ENCODE measurements at places on chromosomes 12 and 14.

GRCh38 chr14:97788846-97789526 lies 991.8 kb downstream of the VRK1 start:
- no peak for DNase-seq

GRCh38 chr12:93128332-93128707 lies 199.2 kb upstream of the EEA1 start:
- no peak for DNase-seq

- no peak for DNase-seq
Observed at GRCh38 chr12:54565986-54566544, 16.7 kb downstream of the PDE1B start.

- DNase-seq, result no peak
Observed at GRCh38 chr12:124759841-124760503, 103.7 kb downstream of the SCARB1 start.

DNA sequence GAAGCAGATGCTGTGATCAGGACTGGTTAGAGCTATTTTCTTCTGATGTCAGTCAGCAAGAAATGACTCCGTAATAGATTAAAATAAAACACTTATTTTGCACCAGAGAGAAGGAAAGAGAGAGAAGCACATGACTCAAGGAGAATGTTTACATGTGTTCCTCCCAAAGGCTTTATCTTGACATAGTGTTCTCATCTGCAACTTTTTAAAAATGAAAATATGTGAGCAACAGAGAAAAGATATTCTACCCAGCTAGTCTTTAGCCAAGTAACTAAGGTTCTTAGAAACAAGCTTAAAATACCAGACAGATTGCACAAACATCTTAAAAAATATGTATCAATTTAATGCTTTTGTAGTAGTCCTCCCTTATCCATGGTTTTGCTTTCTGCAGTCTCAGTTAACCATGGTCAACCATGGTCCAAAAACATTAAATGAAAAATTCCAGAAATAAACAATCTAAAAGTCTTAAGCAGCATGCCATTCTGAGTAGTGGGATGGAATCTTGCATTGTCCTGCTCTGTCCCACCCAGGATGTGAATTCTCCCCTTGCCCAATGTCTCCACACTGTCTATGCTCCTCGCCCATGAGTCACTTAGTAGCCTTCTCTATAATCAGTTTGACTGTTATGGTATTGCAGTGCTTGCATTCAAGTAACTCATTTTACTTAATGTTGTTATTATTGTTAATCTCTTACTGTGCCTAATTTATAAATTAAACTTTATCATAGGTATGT lies 9.9 kb downstream of the SERPINA10 start:
- no peak for DNase-seq

GRCh38 chr12:44389896-44390295 lies 486.2 kb downstream of the NELL2 start:
- DNase-seq, result no peak

DNA sequence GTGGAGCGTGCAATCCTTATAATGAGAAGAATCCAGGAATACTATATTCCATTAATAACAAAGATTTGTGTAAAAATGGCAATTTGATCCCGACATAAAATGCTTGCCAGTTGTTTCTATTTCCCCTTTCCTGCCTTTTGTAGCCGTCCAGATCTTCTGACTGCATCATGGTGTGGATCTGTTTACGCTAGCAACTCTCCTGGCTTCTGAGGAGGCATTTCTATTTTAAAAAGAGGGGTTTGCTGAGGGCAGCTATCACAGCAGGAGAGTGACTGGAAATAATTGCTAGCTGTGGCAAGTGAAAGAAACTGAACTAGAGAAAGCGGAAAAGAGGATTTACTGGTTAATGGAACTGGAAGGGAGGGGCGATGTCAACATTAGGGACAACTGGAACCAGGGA lies 145.6 kb downstream of the ATP23 start:
- no peak for DNase-seq

DNA sequence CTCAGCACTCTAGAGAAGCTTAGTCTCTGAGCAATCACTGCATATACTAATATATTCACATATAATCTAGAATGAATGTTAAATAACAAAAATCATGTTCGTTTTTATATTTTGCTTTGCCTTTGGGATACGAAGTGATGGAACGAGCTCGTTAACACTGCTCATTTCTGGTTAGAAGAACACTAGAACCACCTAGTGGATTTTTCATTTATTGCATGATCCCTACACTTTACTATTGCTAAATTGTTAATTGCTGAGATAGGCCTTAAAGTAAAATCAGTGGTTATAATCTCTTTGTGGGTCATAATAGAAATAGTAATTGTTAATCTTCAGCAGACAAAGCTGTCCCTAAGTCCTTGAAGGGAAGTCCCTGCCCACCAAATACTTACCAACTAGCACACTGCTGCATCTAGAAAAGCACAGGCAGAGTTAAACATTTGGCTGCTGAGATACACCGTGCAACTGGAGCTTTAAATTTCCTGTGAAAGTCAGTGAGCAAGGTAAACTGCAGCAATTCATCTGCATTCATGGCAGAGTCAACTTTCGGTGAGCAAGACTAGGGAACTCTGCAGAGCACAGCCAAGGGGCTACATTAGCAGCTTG lies 353.7 kb downstream of the APAF1 start:
- DNase-seq, result no peak

- DNase-seq, result no peak
Observed at GRCh38 chr14:29102996-29103395, 336.4 kb downstream of the FOXG1 start.

GRCh38 chr14:24093207-24093900 lies 757 bp upstream of the PCK2 start:
- DNase-seq, result no peak

GRCh38 chr14:100076133-100076532 lies 10.9 kb downstream of the EVL start:
- no peak for DNase-seq

DNA sequence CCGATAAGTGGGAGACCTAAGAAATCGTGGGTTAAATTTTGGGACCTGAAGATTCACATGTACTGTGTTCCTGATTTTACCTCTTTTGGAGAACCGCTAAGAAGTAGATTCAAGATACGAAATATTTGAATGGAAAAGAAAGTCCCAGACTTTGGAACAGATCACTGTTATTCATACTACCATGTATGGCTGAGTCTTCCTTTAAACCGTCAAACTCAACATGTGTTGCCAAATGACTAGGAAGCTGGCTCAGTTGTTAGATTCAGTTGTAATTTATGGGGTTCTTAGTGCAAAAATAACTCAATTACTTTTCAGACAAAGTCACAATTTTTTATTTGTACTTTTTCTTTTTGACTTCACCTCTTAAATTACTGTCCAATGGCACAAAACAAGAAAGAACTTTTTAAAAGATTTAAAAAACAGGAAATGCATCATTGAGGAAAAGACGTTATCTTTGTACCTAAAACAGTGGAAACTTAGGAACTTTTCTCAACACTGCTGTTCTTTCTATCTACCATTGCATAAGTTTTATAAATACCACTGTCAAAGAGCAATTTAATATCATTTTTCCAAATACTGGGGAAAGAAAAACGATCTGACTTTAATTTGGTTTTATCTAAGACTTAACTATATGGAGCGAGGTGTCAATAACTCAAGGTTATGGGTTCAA lies 15.7 kb downstream of the RERG start:
- no peak for DNase-seq

- no peak for DNase-seq
Observed at GRCh38 chr14:58749066-58749669, 111.4 kb downstream of the DACT1 start.

- DNase-seq, result no peak
Observed at GRCh38 chr12:123058980-123059379, 78.5 kb downstream of the ARL6IP4 start.

DNA sequence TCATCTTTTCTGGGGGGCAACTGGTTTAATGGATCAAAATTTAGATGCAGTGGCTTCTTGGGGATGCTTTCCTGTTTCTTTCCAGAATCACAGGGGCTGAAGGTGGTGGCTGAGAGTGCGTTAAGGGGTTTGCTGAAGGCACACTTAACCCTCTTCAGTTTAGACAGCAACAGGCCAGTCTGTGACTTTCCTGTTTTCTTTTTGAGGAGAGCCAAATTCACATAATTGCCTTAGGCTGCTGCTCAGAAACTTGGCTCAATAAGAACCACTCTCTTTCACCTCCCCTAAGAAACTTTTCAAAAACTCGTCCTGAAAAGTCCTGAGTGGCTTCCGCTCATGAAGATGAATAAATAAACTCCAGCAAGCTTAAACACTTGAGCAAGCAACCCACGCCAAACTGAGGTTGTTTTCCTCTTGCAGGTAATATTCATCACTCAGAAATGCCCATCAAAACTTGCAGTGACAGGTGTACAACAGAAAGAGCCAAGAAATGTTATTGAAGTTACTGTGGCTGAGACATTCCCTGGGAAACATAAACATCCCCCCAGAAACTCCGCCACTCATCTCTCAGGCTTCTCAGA lies 510.4 kb downstream of the TMEM132D start:
- DNase-seq, result no peak

- DNase-seq, result no peak
Observed at GRCh38 chr12:75746621-75747020, 235.2 kb upstream of the KRR1 start.

DNA sequence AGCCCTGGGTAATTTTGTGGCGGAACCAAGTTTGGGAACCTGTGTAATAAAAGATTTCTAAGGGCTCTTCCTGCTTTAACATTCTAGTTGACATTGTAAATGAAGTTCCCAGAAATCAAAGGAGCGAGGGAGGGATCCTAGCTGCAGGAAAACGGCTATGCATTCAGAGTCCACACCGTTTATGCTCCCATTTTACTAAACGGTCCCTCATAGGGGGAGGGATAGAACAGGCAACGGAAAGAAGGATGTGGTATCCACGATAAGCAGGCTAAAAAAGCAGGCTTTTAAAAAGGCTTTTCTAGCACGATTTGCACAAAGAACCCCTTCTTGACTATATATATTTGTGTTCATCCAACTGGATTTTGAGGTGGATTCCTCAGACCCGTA lies 559 bp downstream of the SYNJ2BP start:
- no peak for DNase-seq

DNA sequence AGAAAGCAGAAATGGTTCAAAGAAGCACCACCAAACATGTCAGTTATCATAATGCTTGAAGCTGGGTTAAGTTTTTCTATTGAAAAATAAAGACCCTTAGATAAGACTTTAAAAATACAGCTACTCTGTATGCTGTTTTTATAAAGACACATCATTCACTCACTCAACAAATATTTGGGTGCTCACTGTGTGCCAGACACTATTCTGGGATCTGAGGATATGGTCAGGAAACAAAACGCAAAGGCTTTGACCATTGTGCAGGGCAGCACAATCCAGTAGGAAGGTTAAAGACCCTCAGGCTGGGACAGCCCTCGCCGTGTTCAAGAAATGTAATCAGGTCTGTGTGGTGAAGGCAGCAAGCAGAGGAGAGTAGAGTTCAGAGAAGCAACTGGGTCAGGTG lies 38.0 kb upstream of the DPY19L2 start:
- DNase-seq, result no peak

GRCh38 chr12:26277506-26278246 lies 82.3 kb downstream of the SSPN start:
- DNase-seq, result no peak

GRCh38 chr14:102194856-102195255 lies 55.2 kb downstream of the WDR20 start:
- DNase-seq, result no peak

- no peak for DNase-seq
Observed at GRCh38 chr12:51911788-51912711, 4.7 kb downstream of the ACVRL1 start.

DNA sequence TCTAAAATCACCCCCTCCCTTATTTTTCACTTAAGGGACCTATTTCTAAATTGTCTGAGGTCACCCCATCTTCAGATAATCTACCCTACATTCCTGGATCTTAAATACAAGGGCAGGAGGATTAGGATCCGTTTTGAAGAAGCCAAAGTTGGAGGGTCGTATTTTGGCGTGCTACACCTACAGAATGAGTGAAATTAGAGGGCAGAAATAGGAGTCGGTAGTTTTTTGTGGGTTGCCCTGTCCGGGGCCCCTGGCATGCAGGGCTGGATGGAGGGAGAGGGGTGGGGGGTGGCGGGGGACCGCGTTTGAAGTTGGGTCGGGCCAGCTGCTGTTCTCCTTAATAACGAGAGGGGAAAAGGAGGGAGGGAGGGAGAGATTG lies 300 bp upstream of the CCND2 start:
- no peak for DNase-seq

GRCh38 chr14:102182936-102183619 lies 43.4 kb downstream of the WDR20 start:
- no peak for DNase-seq

GRCh38 chr12:79250960-79251755 lies 386.6 kb downstream of the SYT1 start:
- no peak for DNase-seq

DNA sequence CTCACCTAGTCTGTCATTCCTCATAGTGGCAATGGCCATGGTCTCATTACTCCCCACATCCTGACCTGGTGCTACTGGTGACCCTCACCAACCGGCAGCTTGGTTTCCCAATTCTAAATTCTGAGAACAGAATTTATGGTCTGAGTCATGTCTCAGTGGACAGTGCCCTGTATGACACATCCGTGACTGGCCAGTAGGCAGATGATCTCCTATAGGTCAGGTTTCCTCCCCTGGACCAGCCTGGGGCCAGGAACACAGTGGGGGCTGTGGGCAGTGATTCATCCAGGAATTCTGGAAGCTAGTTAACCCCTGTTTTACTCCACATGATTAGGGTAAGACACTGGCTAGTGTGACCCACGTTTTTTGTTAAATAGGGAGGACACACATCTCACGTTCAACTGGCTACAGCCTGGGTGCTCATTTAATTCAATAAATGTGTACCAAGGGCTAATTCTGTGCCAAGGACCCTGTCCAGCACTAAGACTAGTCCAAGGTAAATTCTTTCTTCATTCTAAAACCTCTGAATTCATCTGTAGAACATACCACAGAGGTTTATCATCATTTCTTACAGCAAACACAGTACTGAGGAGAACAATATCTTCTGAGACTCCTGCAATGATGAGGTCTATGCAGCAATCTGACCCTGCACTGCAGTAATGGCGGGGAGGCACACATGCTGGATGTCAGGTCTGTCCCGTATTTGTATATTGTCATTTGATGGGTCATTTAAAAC lies 249.6 kb upstream of the TBX3 start:
- no peak for DNase-seq

DNA sequence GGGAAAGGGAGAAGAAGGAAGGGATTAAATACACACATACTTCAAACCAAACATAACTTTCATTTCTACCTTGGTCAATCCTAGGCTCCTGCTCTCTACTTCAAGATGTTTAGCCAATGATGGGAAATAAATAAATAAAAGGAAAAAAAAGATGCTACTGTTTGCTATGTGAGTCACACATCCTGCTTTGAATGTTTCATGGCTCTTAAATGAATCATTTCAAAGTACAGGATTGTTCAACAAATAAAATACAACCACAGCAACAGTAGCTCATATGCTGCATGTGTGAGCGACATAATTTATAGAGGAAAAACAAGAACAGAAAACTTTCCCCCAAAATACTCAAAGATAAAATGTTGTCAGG lies 54.3 kb upstream of the NPFF start:
- no peak for DNase-seq

All from naive thymus-derived CD8-positive, alpha-beta T cell (primary cell).